Thyroid gland (tissue), 4 donors: ENCODE measurements at places on chromosomes 2 and 18. TPM values are rescaled to one million over a fixed set of nuclear protein-coding genes. Genes with fewer than 3 reads are reported as not detected.

Gene FAM237A
- not detected for total RNA-seq

Gene ZNF804A
- not detected for total RNA-seq

Gene CAPN13
- 3.0 TPM for total RNA-seq

Gene QPCT
- 6.0 TPM for total RNA-seq

Gene SCN3A
- 3.2 TPM for total RNA-seq

Gene TEX44
- not detected for total RNA-seq

DNA sequence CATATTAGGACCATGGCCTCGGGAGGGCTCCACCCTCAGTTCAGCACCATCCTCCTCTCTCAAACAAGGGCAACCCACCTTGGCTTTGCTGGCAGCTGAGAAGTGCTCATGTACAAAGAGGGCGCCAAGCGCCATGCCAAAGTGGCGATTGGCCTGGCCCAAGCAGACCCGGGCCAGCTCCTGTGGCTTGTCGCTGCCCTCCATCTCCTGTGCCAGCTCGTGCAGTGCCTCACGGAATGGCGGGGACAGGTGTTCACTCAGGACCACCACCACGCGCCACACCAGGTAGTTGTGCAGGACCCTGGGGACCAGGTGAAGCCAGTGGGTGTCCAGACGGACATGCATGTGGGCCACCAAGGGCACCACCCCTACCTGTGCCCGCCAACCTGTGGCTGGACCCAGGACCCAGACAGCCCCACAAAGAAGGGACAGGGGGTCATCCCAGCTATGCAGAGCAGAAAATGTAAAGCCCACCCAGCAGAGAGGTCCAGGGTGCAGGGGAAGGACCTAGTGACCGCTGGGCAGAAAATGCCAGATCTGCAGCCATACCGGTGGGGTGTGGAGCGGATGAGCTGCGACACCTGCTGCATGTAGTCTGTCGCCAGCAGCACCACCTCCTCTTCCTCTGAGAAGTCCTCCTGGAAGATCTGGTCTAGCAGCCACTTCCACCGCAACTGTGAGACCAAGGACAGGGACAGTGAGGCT lies 3.6 kb downstream of the ECEL1 start:
- no peak overlapping the region for H3K4me3 ChIP-seq
- H3K36me3 ChIP-seq, result no peaks in the 10 kb centered on the region
- peaks cover 18% of the 10 kb centered on the region for H3K27me3 ChIP-seq
- peaks cover 23% of the 10 kb centered on the region for H3K4me1 ChIP-seq
- H3K27ac ChIP-seq, result no peak overlapping the region

- H3K27me3 ChIP-seq, result no peaks in the 10 kb centered on the region
- peak overlapping the region; percentile 97 for H3K27ac ChIP-seq
- no peak for DNase-seq
- H3K4me1 ChIP-seq, result peaks cover 72% of the 10 kb centered on the region
- no peak overlapping the region for H3K4me3 ChIP-seq
Measured at GRCh38 chr2:54671875-54672589, 51.4 kb upstream of the EML6 start.

DNA sequence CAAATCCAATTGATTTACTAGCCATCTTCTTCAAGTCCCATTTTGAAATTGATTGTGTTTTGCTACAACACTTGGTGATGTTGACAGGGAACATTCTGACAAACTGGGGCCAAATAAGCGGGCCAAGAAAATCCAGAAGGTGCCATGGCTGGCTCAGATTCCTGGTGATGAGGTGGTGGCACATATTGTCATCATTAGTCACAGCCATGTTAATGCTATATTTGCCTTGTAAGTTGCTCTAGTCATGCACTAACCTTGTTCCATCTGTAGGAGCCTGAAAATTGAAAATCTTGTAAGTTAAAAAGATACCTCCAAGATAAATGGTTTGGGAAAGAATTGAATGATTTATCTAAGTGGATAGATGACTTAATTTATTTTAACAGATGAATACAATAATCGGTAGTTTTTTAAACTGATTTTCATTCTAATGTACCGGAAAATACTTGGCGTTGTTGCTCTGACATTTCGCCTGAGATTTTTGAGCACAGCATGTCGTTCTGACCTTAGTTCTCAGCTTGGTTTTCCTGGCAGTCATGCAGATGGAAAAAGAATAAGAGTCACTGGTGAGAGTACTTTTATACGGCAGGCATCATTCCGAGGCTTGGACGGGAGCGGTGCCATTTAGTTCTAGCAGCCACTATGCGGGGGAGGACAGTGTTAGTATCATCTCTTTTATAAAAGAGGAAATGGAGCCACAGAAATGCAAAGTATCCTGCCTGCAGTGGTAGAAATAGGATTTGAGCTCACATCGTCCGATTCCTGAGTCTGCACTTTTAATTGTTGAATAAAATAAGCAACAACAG lies 133.9 kb downstream of the ZNF532 start:
- no peak overlapping the region for H3K4me3 ChIP-seq
- H3K36me3 ChIP-seq, result no peaks in the 10 kb centered on the region
- DNase-seq, result no peak
- H3K4me1 ChIP-seq, result peaks cover 18% of the 10 kb centered on the region
- H3K27ac ChIP-seq, result peak overlapping the region; percentile 61

DNA sequence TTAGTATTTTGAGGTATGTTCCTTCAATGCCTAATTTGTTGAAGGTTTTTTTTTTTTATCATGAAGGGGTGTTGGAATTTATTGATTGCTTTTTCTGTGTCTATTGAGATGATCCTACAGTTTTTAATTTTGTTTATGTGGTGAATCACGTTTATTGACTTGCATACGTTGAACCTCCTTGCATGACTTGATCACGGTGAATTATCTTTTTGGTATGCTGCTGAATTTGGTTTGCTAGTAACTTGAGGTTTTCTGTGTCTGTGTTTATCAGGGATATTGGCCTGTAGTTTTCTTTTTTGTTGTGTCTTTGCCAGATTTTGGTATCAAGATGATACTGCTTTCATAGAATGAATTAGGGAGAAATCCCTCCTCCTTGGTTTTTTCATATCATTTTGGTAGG lies 23.9 kb downstream of the CLIP4 start:
- H3K27ac ChIP-seq, result no peak overlapping the region
- H3K4me1 ChIP-seq, result no peaks in the 10 kb centered on the region
- H3K4me3 ChIP-seq, result no peak overlapping the region
- no peaks in the 10 kb centered on the region for H3K27me3 ChIP-seq

GRCh38 chr2:34004936-34005335 lies 405.8 kb upstream of the FAM98A start:
- no peaks in the 10 kb centered on the region for H3K4me1 ChIP-seq
- no peak for DNase-seq
- no peaks in the 10 kb centered on the region for H3K27me3 ChIP-seq
- H3K4me3 ChIP-seq, result no peak overlapping the region
- H3K36me3 ChIP-seq, result no peaks in the 10 kb centered on the region
- no peak overlapping the region for H3K27ac ChIP-seq

- H3K27me3 ChIP-seq, result no peaks in the 10 kb centered on the region
- no peaks in the 10 kb centered on the region for H3K36me3 ChIP-seq
- H3K27ac ChIP-seq, result no peak overlapping the region
Measured at GRCh38 chr18:51437280-51438271, 240.1 kb upstream of the MEX3C start.

- H3K4me3 ChIP-seq, result peak overlapping the region; percentile 73
- peaks cover 7% of the 10 kb centered on the region for H3K36me3 ChIP-seq
- H3K27me3 ChIP-seq, result no peaks in the 10 kb centered on the region
- peaks cover 34% of the 10 kb centered on the region for H3K4me1 ChIP-seq
- H3K27ac ChIP-seq, result peak overlapping the region; percentile 96
Measured at GRCh38 chr2:61177727-61178549, 15.9 kb downstream of the C2orf74 start.

DNA sequence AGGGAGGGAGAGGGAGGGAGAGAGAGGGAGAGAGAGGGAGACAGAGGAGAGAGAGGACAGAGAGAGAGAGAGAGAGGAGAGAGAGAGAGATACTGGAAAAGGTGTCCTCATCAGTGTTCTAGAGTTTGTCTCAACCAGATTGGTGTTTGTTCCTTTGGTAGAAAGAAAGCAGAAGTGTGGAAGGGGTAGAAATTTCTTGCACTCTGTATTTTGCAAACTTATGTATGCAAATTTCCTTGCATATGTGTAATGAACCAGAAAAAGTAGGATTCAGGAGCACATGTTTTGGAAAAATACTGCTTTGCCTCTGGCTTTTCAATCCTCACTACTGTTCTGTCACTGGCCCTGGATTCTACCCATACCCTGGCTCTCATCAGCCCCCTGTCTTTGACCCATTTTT lies 1.1 kb upstream of the SP140 start:
- no peaks in the 10 kb centered on the region for H3K27me3 ChIP-seq
- DNase-seq, result no peak
- no peaks in the 10 kb centered on the region for H3K36me3 ChIP-seq
- peaks cover 5% of the 10 kb centered on the region for H3K4me1 ChIP-seq
- H3K27ac ChIP-seq, result no peak overlapping the region
- no peak overlapping the region for H3K4me3 ChIP-seq

- DNase-seq, result no peak
- H3K36me3 ChIP-seq, result no peaks in the 10 kb centered on the region
- no peak overlapping the region for H3K27ac ChIP-seq
Measured at GRCh38 chr2:159775021-159775420, 23.0 kb downstream of the CD302 start.

DNA sequence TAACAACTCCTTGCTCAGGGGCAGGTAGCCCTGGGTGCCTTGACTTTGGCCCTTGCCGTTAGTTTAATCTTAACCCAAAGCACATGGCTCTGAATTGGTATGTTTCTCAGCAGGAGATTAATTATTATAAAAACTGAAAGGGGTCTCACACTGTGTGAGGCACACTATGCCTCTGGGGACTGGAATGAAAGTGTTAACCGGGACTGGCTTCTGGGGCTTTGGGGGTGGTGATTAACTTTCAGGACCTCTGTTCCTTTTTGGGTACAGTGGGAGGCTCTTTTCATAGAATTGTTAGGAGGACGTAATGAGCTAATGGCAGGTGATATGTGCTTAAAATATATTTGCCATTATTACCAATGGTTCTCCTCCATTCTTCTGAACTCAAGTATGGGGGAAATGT lies 5.1 kb downstream of the MERTK start:
- H3K4me1 ChIP-seq, result peaks cover 37% of the 10 kb centered on the region
- no peak overlapping the region for H3K4me3 ChIP-seq
- no peaks in the 10 kb centered on the region for H3K36me3 ChIP-seq
- H3K27me3 ChIP-seq, result no peaks in the 10 kb centered on the region
- H3K27ac ChIP-seq, result no peak overlapping the region
- no peak for DNase-seq

DNA sequence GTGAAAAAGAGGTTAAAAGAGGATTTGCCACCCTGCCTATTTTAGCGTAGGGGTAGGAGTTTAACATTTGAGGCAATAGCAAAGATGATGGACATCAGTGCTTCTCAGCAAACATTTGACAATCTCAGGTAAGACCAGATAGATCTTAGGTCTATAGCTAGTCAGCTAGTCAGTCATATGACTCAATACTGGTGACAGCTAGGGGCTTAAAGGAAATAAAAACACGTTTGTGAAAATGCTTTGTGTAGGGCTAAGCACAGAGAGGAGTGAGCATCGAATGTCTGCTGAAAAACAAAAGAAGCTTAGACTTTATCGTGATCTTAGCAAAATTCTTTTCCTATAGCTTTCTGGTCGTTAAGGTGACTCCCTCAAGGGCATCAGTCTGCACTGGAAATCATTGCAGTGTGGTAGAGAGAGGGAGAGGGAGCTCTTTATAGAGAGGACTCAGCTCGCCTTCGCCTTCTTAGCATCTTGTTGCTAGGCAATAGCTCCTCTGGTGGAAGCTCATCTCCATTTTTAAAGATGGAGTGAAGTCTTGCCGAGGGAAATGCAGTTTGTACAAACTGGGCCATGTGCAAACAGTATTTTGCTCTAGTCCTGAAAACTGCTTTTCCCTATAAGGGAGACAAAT lies 62.8 kb upstream of the SLC38A11 start:
- H3K4me3 ChIP-seq, result no peak overlapping the region
- no peaks in the 10 kb centered on the region for H3K4me1 ChIP-seq
- H3K36me3 ChIP-seq, result no peaks in the 10 kb centered on the region
- H3K27ac ChIP-seq, result no peak overlapping the region
